NCI-H187 (cell line): ENCODE measurements at places on chromosomes 3 and 15.

- no peak for DNase-seq
Observed at GRCh38 chr15:58040150-58040549, 25.4 kb downstream of the ALDH1A2 start.

DNA sequence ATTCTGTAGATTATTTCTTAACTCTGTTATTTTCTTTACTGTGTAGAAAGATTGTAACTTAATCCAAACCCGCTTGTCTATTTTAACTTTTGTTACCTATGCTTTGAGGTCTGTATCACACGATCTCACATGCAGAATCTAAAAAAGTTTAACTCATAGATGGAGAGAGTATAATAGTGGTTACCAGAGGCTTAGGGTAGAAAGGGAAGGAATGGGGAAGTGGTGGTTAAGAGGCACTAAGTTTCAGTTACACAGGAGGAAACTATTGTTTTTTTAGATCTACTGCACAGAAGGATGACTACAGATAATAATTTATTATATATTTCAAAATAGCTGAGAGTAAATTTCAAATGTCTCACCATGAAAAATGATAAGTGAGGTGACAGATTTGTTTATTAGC is 515.2 kb downstream of the RSL24D1 start:
- no peak for DNase-seq

DNA sequence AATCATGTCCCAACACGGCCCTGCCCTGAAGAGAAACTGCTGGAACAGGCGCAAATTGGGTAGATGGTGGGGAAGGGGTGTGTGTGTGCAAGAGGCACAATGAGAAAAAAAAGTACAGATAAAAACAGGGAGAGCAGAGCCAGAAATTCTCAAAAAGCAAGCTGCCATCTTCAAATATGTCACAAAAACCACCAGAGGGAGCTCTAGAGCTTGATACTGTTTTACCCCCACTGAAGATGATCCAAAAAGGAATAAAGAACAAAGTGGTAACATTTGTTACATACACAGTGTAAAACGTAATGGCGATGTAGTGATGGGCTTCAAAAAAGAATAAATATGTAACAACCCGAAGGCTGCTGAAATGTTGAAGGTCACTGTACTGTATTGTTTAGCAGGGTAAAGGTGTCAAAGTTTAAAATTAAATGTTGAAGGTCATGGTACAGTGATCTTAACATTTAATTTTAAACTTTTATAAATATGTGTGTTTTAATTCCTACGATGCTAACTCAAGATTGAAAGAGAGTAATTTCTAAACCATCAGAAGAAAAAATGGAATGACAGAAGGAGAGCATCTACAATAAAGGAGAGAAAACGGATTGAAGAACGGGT is 6.0 kb downstream of the SNRPA1 start:
- peak; percentile 49 for DNase-seq

- peak; percentile 39 for DNase-seq
Observed at GRCh38 chr15:63436872-63437375, 55.3 kb upstream of the CA12 start.

DNA sequence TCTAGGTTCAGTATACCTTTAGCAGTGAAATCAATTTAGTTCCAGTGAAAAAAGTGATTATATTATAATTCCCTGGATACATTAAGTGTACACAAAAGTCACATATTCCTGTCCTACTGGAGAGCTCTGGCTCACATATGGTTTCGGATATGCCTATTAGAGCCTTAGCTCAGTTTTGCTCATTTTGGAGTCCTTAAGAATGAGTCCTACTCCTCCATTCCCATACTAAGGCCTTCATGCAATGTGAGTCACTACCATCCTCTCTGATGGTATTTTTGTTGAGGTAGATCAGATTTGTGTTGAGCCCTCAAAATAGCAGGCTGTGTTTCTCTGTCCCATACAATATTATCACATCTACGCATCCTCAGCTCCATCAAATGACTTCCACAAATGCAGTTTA is 294.2 kb upstream of the COL8A1 start:
- no peak for DNase-seq

DNA sequence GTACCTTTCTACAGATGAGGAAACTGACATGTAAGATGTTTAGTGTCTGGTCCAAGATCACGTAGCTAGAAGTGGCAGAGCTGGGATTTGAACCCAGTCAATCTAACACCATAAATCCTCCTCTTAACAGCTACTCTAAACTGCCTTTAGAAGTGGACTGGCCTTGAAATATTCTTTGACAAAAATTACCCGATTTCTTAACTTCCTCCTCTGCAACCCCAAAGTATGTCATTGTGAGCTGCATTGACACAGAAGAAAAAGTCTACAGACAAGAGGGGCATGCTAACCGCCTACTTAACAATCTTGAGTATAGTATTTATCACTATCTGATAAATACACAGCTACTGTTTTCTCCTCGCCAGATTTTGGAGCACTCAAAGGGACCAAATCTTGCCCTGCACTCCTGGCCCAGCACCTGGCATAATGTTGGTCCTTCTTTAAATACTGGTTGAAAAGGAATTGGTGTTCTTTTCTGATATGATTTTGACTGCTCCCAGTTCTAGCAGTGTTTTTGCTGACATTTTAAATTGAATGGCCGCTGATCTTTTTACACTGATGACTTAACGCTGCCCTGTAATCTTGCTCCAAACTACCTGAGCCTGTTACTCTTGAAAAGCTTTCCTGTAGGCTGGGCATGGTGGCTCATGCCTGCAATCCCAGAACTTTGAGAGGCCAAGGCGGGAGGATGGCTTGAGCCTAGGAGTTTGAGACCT is 36.9 kb downstream of the ITPR1 start:
- DNase-seq, result no peak

DNA sequence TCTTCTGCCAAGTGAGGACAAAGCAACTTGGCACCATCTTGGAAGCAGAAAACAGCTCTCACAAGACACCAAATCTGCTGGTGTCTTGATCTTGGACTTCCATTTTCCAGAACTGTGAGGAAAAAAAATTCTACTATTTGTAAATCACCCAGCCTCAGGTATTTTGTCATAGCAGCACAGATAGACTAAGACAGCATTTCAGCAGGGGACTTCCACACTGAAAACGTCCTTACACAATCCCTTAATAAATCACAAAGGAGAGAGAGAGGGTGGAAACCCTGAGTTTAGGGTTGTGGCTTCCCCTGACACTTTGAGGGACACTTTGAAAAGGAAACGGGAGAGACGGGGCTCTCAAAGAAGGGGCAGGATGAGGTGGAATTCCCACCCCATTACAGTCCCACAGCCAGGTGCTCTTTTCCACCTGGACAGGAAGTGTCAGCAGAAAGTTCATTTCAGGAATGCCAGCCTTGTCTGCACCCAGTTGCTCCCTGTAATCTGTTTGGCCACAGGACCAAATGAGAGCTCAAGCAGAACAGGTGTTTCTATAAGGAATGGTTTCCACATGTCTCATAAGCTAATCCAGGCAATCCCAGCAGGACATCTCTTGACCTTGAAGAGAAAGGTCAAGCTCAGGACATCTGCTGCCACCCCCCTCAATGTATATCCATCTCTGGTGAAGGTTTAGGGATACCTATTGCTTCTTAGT is 51.3 kb downstream of the MYLK start:
- no peak for DNase-seq

DNA sequence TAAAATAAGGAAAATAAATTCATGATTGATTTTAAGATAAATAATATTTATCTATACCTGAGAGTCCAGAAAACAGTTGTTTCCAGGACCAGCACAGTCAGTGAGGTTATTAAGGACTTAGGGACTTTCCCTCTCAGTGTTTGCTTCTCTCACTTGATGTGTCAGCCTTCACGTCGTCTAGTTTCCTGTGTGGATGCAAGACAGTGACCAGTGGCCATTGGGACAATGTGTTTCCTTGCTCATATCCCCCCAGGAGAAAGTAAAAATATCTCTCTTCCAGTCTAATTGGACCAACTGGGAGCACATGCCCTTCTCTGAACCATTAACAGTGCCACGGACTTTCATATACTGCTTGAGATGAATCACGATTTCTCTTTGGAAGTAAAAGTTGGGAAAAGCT is 157.8 kb upstream of the CTNNB1 start:
- DNase-seq, result no peak

DNA sequence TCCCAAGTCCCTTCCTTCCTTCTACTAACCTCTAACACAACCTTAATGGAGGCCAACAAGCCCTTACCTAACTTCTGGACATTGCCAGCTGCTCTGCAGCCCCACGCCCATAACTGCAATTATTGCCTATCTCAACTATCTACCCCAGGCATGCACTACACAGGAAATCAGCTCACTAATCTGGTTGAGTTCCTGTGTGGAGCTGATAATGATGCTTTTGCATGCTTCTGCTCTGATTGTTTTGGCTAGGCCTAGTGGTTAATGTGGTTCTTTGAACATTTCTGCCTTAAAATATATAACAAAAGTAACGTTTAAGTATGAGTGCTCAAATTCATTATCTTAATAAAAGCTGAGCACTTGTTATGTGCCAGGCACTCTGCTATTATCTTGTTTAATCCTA is 463.9 kb downstream of the MFSD1 start:
- no peak for DNase-seq

GRCh38 chr15:96406291-96406690 is 75.8 kb downstream of the NR2F2 start:
- no peak for DNase-seq

DNA sequence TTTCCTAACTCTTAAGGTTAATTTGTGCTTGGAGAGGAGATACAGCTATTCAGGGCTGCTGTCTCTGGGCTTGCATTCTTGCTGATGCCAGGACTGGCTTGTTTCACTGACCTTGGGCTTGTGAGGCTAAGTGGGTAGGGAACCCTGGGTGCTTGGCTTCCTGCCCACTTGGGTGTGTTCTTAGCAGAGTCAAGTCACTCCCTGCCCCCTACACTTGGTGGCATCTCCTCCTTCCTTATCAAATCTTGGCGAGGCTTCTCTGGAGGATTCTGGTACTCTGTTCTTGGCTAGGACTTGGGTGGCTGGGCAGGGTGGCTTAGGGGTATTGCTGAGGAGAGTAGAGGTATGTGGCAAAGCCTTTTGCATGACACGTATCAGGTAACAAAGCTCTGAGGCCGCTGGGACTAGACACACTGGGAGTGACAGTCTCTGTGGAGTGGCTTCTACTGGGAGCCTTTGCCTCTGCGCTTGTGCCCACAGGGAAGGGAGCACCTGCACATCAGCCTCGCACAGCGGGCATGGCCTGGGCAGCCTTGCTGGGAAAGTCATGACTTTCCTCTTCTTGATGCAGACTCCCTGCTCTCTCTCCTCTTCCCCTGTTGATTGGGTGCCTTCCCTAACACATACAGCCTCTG is 41.8 kb downstream of the CHCHD6 start:
- no peak for DNase-seq

GRCh38 chr3:44992555-44993470 is 16.8 kb downstream of the EXOSC7 start:
- DNase-seq, result no peak

DNA sequence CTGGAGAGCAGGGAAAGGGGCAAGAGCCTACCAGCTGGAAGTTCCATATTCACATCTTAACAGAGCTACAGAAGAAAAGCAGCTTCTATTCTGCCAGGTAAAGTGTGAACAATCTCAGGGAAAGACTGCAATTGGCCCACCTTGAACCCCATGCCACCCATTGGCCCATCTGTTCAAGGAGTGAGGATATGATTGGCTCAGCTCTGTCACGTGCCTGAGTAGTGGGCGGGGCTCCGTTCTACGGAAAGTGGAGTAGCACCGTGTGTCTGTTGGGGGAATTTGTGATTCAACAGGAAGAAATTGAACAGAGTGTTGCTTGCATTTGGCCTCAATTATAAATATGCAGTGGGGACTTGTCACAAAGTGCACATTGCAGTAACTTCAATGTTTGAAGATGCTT is 81.8 kb downstream of the MINAR1 start:
- no peak for DNase-seq

DNA sequence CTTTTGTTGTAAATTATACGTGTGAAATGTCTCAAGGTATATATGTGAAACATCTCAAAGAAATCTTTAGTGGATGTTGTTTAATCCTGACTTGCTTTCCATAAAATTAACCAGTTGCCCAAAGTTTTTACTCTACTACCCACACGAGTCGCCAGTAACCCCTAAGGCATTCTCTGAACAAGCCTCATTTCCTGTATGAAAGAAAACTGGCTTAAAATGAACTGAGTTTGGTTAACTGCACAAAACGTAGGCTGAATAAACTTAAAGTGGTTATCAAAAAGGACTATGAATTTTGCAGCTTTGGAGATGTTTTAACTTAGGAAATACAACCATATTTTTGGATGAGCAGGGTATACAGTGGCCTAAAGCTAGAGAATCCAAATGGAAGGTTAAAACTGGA is 2.7 kb upstream of the APPL1 start:
- no peak for DNase-seq

- no peak for DNase-seq
Observed at GRCh38 chr3:74288761-74289160, 325.7 kb downstream of the CNTN3 start.

- DNase-seq, result no peak
Observed at GRCh38 chr3:197445896-197446699, 109.7 kb downstream of the BDH1 start.

DNA sequence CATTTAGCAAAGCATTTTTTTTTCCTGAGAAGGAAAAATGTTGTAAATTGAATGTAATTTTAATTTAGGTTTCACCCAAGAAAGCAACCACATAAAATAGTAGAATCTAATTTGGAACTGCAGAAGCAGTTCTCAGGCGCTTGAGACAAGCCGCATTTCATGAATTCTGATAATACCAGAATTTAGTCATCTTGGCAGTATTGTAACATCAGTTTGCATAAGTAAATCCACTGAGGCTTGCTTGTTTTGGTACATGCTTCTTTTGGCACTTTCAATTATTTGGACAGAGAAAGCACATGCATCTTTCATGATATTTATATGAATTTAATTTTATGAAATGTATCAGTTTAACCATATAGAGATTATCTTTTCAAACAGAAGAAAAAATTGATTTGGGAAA is 389.7 kb upstream of the ROBO1 start:
- no peak for DNase-seq

DNA sequence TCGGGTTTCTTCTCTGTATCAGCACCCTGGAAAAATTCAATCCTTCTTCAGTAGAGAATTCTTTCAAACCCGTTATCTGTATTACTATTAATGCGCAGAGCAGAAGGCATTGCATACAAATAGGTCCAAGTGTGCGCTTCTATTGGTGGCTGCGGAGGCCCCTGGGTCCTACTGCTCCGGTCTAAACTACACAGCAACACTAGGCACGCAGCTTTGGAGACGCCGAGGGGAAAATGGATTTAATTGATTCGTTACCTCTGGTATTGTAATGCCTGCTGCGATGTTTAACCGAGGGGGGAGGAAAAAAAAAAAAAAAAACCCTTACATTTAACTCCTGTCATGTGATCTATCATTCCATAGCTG is at the start of gene ROBO1:
TSS of gene ROBO1 (minus strand) at position 94 of the 363 bp plus-strand sequence.
- DNase-seq, result no peak

DNA sequence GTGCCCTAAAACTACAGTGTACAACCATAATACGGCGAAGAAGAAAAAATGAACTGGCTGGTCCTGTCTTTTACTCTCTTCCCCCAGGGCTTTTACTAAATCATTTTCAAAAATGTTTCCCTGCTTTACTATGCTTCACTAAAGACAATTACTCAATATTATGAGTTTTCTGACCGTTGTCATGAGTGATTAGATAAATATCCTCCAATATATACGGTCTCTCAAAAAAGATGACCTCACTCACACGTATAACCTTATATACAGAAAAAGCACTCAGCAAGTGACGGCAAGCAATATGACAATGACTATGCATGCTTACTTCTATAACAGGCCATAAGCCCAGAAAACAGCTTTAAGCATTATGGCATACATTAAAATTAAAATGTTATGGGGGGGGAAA is 60.5 kb downstream of the TBL1XR1 start:
- no peak for DNase-seq
